Immature natural killer cell (primary cell): ENCODE measurements at places on chromosomes 5 and 9.

DNA sequence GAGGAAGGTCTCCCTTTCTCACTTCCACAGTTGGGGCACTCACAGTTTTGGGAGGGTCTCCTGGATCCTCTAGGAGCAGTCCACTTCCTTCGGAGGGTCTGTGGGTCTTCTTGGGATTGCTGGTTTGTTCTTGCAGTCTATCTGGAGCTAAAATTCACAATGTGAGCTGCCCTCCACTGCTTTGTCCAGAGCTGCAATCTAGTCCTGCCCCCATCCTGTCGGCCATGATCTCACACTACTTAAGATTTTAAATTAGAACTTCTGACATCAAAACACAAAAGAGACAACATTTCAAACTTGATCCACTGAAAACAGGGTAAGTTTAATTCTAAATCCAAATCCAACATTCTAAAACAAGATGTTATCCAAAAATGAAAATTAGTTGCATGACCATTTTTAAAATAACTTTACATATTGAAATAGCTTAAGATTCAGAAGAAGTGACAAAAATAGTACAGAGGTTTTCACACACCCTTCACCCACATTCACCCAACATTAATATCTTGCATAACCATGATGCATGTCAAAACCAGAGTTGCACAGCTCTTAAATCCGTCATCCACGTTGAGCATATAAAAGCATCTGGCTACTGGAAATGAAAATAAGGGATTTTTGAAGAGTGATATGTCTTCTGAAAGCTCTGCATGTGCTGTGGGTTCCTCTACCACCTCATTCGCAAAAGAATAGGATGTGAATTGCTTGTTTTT, 113.7 kb upstream of the EPB41L4A start:
- DNase-seq = peak; percentile 18

GRCh38 chr9:89911721-89912604, 307.2 kb downstream of the GADD45G start:
- DNase-seq = no peak

DNA sequence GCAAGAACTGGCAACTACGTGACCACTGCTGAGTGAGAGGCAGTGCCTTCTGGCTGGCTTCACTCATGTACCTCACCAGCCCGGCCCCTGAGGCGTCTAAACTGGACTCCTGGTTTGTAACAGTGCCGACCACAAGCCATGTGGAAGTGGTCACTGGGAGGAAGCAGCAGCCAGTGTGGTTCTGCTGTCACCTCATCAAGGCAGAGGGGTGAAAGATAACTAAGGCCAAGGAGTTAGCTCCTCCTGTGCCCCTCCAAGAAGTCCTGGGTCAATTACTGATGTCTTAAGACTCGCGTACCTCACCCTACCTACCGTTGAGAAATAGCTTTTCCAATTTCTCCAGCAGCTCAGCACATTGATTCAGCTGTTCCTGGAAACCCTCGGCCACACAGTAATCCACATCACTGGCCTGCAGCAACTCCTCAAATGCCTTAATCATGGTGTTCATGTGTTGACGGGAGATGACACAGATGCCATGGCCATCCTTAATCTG, 142.9 kb downstream of the CDK5RAP2 start:
- DNase-seq = peak; percentile 28

- DNase-seq = no peak
These were observed 87.8 kb downstream of the RAI14 start for GRCh38 chr5:34743878-34744277.

DNA sequence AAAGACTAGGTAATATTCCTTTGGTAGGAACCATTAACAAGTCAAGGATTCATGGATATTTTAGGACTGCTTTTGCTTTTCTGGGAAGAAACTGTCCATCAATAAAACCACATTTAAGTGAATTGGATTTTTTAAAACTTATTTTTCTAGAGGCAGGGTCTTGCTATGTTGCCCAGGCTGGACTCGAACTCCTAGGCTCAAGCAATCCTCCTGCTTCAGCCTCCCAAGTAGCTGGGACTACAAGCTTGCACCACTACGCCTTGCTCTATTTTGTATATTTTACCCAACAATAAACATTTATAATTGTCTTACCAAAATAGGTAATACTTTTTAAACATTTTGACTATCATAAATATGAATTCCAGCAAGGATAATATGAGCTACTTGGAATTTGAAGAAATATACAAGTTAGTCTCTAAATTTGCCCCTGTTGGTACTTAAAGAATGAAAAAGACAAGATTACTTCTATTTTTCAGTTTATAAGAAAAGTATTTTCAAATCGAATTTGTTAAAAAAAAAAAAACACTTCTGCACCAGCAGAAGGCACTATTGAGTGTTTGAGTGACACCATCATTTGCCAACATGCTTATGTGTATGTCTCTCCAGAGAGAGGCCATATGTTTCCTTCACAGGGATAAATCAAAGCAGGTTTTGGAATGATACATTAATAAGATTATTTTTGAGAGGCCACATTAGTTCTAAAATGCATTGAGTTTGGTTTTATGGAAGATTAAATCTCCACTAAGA, 60.0 kb upstream of the CARTPT start:
- DNase-seq = no peak

- no peak for DNase-seq
These were observed 7.9 kb downstream of the SLC44A1 start for GRCh38 chr9:105252405-105252756.

- no peak for DNase-seq
These were observed 279.5 kb upstream of the PIK3R1 start for GRCh38 chr5:67935908-67936566.

DNA sequence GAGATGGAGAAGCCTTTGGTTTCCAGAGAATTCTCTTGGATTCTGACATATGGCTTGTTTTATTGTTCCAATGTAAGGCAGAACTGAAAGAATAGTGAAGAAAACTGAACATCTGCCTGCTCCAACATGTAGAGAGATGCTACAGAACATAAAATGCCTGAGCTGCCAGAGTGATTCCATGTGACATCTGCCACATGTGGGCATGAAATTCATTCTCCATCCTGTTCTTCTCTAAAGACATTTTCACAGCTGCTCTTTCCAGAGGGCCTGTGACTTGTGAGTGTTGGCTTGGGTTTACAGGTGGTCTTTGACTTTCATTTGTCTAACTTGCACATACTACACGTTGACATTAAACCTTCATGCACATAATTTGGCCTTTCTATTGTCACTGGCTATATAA, 33.7 kb upstream of the TXN start:
- DNase-seq = no peak

- DNase-seq = no peak
These were observed 211.9 kb downstream of the NXNL2 start for GRCh38 chr9:88746743-88747398.

DNA sequence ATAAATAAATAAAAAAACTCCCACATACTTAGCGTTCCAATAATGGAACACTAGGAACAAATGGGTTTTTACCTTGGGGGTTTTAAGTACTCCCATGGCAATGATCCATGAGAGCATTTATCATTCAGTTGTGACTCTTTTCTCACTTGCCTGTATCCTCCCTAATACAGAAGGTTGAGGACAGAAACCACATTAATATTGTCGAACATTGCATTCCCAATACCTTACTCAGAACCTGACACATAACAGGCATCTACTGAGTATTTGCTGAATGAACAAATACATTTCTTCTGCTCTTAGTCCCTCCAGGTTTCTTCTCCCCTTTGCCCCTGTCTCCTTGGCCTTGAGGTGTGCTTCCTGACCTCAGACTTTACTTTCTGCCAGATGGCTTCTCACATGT, 175.9 kb downstream of the CEMIP2 start:
- no peak for DNase-seq

DNA sequence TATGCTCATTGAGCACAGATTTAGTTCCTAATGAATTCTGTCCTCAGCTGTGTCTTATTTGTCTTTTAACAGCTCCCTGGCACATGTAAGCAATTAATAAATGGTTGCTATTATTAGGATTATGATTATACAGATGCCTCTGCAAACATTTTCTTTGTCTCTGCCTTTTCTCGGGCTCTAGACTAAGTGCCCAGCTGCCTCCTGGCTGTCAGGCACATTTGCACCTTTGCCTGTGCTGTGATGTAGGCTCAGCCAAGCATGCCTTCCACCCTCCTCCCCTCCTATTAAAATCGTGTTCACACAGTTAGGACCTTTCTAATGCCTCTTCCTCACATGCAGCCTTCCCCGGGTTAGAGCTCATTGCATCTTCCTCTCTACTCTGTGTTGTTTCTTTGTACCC, 25.7 kb downstream of the NPR3 start:
- DNase-seq = no peak

DNA sequence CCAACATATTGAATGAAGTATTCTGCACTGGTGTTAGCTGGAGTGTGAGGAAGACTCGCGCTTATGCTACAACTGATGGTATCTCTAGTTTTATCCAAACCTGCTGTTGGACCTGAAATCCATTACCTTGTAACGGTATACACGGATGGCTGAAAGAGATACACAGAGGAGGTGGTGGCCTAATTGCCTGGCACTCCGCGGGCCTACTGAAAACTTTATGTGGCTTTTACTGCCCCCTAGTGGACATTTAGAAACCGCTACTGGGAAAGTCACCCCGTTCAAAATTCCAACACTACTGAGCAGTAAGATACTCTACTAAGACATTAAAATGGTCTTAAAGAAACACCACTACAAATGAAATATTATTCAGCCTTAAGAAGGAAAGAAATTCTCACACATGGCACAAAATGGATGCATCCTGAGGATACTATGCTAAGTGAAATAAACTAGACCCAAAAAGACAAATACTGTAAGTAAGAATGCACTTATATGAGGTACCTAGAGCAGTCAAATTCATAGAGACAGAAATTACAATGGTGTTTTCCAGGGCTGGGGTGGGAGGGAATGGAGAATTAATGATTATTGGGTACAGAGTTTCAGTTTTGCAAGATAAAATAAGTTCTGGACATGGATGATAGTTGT, 100.4 kb downstream of the TTLL11 start:
- DNase-seq = peak; percentile 57

DNA sequence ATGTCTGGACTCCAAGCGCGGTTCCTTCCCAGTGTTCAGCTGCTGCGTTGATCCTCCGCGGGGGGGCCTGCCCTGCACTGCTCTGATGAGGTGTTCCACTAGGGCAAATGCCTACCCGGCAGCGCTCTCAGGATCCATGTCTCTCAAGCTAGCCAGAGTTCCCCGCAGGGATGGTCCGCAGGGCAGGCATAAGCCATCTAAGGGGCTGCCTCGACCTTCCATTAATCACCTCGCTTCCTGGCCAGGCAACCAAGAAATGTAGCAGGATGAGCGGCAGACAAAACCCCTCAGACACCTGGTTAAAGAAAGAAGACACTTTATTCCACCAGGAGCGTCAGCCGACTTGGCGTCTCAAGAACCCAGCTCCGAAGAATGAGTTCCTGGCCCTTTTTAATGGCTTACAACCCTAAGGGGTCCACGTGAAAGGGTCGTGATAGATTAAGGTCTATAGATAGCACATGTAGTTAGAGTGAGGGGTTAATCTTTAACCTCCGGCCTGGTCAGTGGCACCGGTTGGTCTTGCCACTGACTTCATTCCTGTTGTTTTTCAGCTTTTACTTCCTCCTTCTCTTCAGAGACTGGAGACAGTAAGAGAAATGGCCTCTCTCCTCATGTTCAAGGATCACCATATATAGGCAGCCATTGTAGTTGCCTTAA, 47.2 kb upstream of the COX7C start:
- DNase-seq = no peak

DNA sequence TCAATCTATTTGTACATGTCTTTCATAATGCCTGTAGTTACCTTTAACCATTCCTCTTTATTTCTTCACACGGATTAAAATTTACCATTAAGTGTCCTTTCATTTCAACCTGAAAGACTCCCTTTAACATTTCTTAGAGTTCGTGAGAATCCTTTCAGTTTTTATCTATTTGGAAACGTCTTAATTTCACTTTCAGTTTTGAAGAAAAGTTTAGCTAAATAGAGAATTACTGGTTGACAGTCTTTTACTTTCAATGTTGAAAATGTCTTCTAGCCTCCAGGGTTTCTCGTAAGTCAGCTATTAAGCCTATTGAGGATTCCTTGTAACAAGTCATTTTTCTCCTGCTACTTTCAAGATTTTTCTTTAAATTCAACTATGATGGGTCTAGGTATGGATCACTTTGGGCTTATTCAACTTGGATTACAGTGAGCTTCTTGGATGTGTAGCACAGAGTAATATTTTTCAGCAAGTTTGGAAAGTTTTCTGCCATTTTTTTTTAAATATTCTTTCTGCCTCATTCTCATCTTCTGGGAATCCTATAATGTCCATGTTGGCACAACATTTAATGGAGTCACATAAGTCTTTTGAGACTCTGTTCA, 48.5 kb downstream of the RFX3 start:
- peak; percentile 44 for DNase-seq

GRCh38 chr5:147223948-147224791, 10.7 kb upstream of the STK32A start:
- DNase-seq = no peak

DNA sequence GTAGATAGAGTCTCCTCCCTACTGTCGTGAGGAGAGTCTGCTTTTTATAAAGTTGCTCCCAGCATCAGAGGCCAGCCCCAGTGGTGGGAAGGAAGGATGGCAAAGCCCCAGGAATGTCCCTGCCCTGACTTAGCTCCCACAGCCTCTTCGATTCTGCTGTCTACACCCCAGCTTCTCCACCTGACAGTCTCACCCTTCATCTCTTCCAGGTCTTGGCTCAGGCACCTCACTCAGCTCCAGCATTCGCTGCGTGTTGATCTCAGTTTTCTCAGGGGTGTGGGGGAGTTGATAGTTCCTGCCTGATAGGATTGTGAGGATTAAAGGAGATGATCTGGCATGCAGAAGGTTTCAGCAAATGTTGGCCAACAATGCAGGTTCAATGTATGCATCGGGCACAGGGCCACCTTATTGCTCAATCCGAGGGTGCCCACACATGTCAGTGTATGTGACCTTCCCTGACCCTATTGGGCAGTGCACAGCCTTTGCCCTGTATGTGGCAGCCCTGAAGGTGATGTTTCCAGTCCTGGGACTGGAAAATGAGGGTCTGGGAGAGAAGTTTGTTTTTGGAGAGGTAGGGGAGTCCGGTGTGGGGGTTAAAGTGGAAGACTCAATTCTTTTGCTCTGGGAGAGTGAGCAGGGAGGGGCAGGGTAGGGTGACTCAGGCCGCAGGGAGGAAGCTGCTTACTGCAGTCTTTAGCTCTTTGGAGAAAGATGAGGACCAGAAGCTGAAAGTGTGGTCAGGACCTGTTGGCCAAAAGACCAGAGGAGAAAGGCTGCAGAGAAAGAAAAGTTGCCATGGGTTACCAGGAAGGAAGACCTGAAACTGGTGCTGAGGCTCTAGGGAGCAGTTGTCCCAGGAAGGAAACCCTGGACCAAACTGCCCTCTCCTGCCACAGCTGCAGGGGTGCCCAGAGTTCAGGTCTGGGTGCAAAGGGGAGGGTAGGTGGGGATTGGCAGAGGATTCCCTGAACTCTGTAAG, 153.2 kb downstream of the MACROH2A1 start:
- no peak for DNase-seq

- no peak for DNase-seq
These were observed 161.4 kb upstream of the FBXL7 start for GRCh38 chr5:15338546-15338945.

DNA sequence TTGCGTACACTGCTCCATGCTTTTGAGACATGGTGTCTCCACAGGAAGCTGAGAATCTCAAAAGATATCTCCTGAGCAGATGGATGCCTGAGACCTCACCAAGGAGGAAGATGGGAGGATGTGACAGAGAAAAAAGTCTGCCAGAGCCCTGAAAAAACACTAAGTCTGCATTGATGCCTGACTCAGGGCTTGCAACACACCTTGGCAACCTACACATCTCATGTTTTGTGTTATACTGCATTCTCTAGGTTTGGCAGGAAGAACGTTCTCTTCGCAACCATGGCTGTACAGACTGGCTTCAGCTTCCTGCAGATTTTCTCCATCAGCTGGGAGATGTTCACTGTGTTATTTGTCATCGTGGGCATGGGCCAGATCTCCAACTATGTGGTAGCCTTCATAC, 19.2 kb downstream of the SLC22A4 start:
- DNase-seq = no peak
